Smooth muscle cell of the brain vasculature (primary cell): ENCODE measurements at places on chromosomes 3 and 15.
A peak's percentile ranks its signal among the peaks of the same experiment; 100 is the strongest.

DNA sequence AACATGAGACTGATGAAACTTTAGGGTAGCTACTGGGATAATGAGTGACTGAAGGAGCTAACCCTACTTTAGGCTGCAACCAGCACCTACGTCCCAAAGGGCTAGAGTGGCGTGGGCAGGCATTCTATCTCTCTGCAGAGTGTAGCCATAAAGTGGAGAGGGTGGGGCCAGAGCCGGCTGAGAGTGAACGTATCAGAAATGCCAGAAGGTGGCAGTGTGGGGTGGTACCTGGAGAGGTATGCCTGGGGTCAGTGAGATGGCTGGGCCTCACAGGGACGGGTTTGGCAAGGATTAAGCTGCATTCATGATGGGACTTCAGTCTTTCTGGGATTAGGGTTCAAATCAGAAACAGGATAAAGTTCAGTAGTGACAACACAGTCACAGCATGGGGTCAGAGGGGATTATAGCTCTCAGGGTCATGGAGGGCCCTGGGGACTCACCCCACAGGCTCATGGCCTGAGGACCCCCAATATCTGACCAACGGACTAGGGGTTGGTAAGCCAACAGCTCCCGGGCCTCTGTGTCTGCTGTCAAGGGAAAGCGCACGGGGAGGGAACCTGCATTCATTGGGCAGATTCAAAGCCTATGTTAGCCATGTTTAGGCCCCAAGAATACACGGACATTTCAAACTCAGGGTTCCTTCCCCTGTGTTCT lies 86.5 kb upstream of the FOXB1 start:
- DNase-seq: peak; percentile 9

GRCh38 chr15:56242576-56243162 lies 1.0 kb downstream of the RFX7 start:
- no peak for DNase-seq

- DNase-seq: no peak
These were observed 6.2 kb upstream of the MEIS2 start for GRCh38 chr15:37106490-37107001.

DNA sequence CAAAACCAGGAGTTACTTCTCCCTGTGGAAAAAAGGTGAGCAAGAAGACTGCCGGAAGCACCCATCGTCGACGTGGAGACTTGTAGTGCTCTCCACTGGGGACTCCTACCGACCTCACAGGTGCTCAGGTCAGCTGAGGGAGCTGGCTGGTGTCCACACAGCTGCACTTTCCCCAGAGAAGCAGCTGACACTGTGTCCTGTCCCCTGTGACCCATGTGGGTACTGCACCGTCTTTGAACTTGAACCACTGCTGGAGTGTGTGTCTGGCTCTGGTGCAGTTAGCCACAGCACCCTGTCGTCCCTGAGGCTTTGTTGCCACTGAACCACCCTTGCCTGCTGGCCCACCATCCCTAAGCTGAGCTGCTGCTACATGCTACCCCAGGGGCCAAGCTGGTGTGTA lies 270.8 kb downstream of the CACNA2D3 start:
- no peak for DNase-seq

GRCh38 chr3:61667383-61667782 lies 106.0 kb downstream of the PTPRG start:
- no peak for DNase-seq

- no peak for DNase-seq
These were observed 7.8 kb downstream of the KNG1 start for GRCh38 chr3:186724911-186725310.

GRCh38 chr15:91849749-91850161 lies 3.8 kb upstream of the SLCO3A1 start:
- DNase-seq: no peak

- no peak for DNase-seq
These were observed 45.2 kb downstream of the ADAMTS7 start for GRCh38 chr15:78766041-78766440.

DNA sequence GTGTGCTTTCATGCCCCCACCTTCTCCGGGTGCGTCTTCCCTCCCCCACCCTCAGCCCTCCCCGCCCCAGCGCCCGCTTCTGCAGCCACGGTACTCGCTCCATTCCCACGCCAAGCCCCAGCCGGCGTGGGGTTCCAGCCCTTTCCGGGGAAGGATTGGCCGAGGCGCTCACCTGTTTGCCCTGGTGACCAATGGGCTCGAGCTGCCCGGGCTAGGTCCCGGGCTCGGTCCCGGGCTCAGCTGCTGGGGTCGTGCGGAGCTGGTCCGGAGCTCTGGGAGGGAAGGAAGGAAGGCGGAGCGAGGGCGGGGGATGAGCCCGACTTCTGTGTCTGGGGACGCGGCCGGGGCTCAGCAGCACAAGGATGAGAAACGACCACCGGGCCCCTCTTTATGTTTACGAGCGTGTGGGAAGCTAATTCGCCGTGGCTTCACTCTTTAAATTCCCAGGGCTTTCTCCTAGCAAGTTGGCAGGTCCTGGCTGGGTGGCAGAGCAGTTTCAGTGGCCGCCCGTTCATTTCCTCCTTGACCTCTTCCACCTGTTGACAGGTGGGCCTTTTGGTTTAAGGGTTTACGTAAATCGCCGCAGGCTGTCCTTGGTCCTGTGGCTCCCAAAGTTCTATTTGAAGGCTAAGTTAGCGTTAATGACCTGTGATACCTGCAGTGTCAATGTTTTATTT lies at the start of gene IGSF10:
Gene IGSF10 (minus strand): TSS at position 288 of the 677 bp plus-strand sequence. CDS start 2,352 bp downstream, outside the sequence.
- no peak for DNase-seq

DNA sequence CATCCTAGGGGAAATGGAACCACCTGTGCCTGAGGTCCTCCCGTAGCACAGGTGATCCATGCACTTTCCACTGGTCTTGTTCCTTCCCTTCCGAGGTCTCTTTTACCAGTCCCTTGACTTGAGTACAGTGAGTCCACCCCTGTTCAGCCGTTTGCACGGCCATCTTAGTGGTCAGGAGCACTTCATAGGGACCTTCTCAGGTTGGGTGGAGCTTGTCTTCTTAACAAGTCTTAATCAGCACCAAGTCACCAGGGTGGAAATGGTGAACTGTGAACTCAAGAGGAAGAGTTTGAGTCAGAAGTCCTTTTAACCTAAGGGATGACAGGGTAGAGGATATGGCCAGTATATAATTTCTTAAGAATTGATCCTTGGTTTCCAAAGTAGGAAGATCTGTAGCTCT lies 21.4 kb downstream of the ARL8B start:
- no peak for DNase-seq

GRCh38 chr15:64149893-64150578 lies 1.5 kb upstream of the SNX22 start:
- DNase-seq: no peak

- no peak for DNase-seq
These were observed 9.7 kb upstream of the MEIS2 start for GRCh38 chr15:37109872-37110572.

DNA sequence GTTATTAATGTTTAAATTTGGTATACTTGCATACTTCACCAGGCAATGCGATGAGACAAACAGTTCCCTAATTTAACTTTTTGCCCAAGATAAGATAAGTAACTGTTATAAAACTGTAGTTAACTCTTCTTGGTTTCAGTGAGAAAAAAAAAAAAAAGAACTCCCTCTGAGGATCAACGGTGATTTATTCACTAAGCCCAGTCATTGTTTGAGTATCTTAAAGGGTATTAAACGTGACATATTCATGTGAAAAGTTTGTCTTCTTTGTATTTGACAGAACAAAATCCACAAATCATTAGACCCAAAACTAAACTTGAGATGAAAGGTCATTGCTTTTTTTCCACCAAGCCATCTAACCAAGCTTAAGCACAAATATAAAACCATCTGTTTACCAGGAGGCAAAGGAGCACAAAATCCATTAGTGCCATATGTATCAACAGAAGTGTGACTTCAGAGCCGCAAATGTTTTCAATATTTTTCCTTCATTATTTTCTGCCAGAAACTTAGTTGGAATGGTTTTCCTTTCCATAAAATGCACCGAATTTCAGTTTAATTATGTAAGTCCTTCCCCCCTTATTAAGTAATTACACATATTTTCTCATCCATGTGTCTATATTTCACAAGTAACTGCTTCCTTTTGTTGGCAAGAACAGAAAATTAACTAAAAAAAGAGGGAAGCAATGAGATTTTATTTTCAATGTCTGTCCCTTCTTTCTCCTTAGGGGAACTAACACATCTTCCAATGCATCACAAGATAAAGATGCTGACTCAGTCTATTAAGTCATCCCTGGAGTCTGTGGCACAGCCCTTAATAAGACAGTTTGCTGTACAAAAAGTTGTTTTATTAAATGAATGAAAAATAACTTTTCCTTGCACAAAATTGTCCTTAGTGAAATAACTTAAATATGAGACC lies 92.2 kb upstream of the RAP2B start:
- no peak for DNase-seq

- no peak for DNase-seq
These were observed 71.5 kb upstream of the GALNT15 start for GRCh38 chr3:16102905-16103364.

GRCh38 chr3:111968319-111969054 lies 10.3 kb upstream of the ABHD10 start:
- DNase-seq: no peak

DNA sequence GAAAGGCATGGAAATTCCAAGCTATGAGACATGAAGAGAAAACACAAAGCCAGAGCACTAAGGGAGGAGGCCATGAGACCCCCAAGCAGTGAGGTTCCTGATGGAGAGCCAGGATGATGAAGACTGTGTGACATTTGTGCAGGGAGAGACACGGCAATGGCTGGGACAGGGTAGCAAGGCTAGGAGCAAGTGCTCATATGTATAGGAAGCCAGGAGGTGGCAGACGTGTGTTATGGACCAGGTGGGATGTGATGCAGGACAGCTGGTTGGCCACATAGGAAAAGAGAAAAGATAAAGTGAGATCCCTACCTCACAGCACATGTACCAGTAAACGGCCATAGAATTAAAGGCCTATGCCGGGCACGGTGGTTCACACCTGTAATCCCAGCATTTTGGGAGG lies 112.7 kb downstream of the APBA2 start:
- no peak for DNase-seq

GRCh38 chr3:13594991-13595421 lies 46.1 kb downstream of the FBLN2 start:
- DNase-seq: no peak

DNA sequence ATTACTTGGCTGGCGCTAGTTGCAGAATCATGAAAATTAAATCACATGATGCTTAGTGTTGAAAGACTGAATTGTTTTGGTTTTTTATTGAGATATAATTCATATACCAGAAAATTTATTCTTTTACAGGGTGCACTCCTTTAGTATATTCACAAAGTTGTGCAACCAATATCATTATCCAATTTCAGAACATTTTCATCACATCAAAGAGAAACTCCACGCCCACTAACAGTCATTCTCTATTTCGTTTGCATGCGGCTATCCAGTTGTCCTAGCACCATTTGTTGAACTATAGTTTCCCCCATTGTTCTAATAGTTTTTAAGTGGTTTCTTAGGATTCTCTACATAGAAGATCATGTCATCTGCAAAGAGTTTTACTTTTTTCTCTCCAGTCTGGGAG lies 3.7 kb downstream of the EHD4 start:
- no peak for DNase-seq

GRCh38 chr3:131217296-131217741 lies 164.3 kb upstream of the NUDT16 start:
- peak; percentile 26 for DNase-seq

GRCh38 chr3:119570229-119570628 lies 9.1 kb upstream of the ADPRH start:
- DNase-seq: no peak

DNA sequence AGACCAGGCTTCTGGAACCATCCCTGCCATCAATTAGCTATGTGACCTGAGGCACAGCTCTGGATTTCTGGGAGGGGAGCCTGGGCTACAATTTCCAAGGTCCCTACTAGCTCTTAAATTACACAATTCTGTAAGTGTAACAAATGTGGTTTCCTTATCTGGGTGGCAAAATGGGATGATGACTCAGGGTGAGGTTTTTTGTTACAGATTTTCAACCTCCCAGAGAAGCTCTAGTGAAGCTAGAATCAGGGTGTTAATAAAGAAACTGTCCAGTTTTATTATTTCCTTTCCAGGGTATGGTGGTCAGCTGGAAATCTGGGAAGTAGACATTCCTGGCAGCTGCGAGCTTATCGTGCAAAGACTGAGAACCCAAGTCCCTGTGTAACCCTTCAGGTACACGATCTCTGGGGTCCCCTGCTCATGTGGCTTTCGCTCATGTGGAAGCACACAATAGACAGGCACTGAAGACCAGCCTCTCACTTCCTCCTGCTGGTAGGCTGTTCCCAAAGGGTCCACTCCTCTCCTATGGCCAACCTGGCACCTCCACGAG lies 7.3 kb downstream of the RAB27A start:
- no peak for DNase-seq

GRCh38 chr3:150469031-150469930 lies 61.2 kb downstream of the TSC22D2 start:
- DNase-seq: peak; percentile 44

DNA sequence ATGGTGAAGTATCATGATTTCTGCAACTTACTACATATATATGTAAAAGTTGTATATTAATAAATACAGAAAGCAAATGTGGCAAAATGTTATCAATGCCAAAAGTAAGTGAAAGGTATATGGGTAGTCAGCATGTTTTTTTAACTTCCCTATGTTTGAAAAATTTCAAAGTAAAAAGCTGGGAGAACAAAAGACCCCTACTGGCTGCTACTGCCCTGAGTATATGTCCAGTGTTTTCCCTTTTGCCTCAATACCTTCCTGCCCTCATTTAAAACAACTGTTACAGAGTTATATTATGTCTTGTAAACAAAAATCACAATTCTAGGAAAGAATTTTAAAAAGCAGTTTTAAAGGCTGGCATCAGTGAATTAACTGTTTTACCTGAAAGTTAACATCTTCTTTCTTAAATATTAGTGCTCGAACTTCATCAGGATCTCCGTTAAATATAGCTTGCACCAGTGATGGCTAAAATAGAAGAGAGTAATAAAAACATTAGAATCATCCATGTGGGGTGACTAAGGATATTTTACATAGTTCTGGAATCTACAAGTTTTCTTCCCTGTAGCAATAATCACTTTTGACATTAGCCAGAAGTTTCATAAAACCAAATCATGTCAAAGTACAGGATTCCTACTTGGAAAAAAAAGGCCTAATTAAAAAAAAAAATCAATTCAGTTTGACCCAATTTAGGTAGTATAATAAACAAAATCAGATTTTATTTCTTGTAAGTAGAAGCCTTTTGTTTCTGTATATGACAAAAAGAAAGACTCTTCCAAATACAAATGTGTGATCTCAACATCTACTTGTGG lies 2.7 kb downstream of the ANKRD28 start:
- no peak for DNase-seq

DNA sequence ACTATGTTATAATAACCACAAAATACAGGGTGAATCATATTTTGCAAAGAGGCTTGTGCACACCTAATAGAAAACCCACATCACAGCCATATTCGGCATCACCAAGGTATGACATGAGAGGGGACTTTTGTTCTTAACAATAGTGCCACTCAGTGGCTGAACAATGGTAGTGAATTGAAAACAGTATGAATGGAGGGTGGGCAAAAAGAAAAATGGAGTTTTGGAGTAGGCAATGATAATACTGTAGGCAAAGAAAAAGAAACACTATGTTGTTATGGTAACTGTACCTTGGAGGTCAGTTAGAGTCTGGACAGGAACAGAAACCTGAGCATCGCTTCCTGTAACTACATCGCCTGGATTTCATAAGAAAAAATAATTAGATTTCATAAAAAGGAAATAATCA lies 348.6 kb downstream of the PLCL2 start:
- peak; percentile 21 for DNase-seq
